Sigmoid colon (tissue), 7 donors: ENCODE measurements at places on chromosomes 1 and 21.
A peak's percentile ranks its signal among the peaks of the same experiment; 100 is the strongest.

- no peak for DNase-seq
These were observed 825 bp downstream of the DCAF8 start for GRCh38 chr1:160261556-160261892.

DNA sequence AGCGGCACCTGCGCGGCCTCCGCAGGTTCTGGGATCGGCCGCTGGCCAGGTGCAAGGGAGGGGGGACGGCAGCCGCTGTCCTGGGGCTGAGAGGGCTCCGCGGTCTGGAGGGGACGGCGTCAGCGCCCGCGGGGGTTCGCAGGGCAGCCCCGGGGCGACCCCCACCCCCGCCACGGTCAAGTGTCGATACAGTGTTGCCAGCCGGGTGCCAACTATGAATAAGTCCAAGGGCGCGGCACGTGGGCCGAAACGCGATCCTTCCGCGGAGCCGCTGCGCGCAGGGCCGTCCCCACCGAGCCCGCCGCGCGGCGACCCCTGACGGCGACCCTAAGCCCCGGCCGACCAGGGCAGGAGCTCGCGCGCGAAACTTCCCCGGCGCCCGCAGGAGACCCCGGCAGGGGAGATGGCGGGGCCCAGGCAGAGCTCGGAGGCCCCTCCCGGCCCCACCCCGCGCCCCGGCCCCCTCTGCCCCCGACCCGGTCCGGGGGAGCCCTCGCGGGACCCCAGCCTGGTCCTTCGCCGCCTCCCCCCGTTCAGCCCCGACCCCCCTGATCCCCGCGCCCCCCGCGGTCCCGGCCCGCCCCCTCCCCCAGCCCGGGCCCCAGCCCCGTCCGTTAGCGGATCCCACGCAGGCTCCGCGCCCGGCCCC, 586 bp upstream of the AGPAT3 start:
- DNase-seq, result peak; percentile 70

- no peak for DNase-seq
These were observed 31.4 kb upstream of the PROX1 start for GRCh38 chr1:213956295-213956770.

- no peak for DNase-seq
These were observed 176.3 kb upstream of the SGIP1 start for GRCh38 chr1:66357478-66358197.

DNA sequence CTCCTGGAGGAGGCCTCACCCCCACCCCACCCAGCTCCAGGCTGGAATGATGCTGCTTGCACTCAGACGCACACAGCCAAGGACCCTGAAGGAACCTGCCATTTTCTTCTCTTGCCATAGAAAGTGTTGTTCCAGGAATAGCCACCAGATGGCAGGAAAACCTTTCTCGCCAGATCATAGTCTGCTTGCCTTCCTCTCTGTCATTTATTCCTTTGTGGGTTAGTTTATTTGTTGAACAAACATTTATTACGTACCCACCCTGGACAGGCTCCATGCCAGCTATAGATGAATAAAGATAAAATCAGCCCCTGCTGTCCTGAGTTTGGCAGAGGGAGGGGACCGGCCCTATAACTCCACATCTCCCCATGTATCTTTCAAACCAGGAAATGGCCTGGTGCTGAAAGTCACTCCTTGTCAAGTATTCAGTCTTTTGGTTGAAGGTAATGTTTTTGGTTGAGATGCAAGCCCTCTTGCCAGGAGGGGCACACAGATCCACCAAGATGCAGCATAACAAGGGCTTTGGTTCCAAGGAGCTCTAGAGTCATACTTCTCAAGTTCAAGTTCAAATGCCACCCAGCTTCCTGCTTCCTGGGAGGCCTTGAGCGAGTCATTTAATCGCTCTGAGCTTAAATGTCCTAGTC, 7.0 kb upstream of the KCNC4 start:
- no peak for DNase-seq

- DNase-seq, result no peak
These were observed 21.0 kb downstream of the STPG1 start for GRCh38 chr1:24392604-24392946.

- no peak for DNase-seq
These were observed 2.5 kb downstream of the FRRS1 start for GRCh38 chr1:99763956-99764355.

- no peak for DNase-seq
These were observed 592.3 kb upstream of the ADGRL2 start for GRCh38 chr1:81208441-81208840.

- no peak for DNase-seq
These were observed 200.6 kb upstream of the CACYBP start for GRCh38 chr1:174799136-174799479.

- DNase-seq, result no peak
These were observed 98.7 kb downstream of the CRYAA start for GRCh38 chr21:43267391-43268085.
